ENCODE measurements at places on chromosomes 11 and 22. TPM values are rescaled to one million over a fixed set of nuclear protein-coding genes. Genes with fewer than 3 reads are reported as not detected.
A peak's percentile ranks its signal among the peaks of the same experiment; 100 is the strongest.

The PRODH gene
- total RNA-seq: 1.4 TPM

DNA sequence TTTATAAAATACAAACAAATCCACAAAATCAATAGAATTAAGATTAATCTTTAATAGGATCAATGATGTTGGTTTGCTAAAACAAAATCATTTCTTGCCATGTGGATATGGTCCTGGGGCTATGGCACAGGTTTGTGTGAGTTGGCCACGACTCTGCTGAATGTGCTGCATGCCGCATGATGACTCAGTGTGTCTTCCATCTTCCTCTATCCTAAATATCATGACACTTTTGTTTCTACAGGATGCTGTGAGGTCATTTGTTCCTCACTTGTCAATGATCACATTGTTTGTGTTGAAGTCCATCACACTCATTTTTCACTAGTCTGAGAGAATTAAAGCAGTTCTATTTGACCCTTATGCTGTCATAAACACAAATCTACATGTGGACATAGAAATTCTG lies 167.2 kb upstream of the ZBED5 start:
- no peak for DNase-seq

GRCh38 chr11:117449111-117449693 lies 121.5 kb downstream of the CEP164 start:
- DNase-seq: peak; percentile 16

GRCh38 chr11:28849053-28849452 lies 740.9 kb downstream of the METTL15 start:
- DNase-seq: no peak

GRCh38 chr22:45772743-45773142 lies 101.1 kb downstream of the ATXN10 start:
- no peak for DNase-seq

- no peak for DNase-seq
Observed at GRCh38 chr22:43831561-43832392, 19.7 kb upstream of the EFCAB6 start.

The DRICH1 gene
- not detected for total RNA-seq

DNA sequence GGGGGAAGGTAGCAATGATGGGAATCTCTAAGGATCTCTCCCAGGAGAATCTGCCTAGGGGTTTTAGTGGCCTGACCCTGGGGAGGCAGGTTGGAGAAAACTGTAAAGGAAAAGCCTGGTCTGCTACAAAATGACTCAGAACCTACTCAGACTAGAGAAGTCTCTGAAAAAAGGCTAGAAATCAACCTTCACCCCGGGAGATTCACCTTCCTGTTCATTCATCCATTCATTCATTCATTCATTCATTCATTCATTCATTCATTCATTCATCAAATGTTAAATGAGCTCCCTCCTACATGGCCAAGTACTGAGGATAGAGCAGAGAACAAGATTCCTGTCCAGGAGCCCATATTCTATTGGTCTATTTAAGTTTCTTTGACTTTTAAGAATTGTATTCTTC lies 8.9 kb upstream of the ANKK1 start:
- no peak for DNase-seq

The HTR3B gene
- not detected for total RNA-seq

The THAP7 gene
- 60.1 TPM for total RNA-seq

The PHETA2 gene
- 6.5 TPM for total RNA-seq

DNA sequence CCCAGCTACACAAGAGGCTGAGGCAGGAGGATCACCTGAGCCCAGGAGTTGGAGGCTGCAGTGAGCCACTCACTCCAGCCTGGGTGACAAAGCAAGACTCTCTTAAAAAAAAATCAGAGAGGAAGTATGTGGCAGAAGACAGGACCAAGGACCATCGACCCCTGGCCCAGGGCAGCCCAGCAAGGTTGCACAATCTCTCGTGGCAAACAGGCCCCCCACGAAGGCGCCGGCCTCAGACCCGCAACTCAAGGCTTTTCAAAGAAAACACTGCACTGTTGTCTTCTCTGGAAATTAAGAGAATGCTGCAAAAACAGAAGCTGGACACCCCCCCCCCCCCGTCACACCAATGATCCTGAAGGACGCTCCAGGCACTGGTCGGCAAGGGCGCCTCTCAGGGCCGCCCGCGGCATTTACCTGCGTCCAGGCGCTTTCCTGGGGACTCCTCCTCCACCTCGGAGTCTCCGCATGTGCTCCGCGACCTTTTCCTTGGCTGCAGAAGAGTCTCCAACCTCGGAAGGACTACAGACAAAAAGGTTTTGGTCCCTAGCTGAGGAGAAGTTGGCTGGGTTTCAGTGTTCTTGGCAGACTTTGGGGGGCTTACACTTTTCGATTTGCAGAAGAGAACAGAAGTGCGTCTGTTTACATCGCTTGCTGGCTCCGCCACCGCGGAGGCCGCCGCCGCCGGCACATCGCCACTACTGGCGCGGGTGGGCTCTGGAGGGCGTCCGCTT lies 40.5 kb downstream of the BRD1 start:
- DNase-seq: no peak

The TNNT3 gene
- 0.23 TPM for total RNA-seq

- DNase-seq: peak; percentile 10
Observed at GRCh38 chr22:17601031-17601430, 27.5 kb downstream of the ATP6V1E1 start.

GRCh38 chr22:17508110-17508509 lies 55.2 kb upstream of the SLC25A18 start:
- no peak for DNase-seq

The ART1 gene
- total RNA-seq: not detected

The GLB1L3 gene
- not detected for total RNA-seq
